ENCODE measurements at places on chromosomes 7 and 10. TPM values are rescaled to one million over a fixed set of nuclear protein-coding genes. Genes with fewer than 3 reads are reported as not detected.

DNA sequence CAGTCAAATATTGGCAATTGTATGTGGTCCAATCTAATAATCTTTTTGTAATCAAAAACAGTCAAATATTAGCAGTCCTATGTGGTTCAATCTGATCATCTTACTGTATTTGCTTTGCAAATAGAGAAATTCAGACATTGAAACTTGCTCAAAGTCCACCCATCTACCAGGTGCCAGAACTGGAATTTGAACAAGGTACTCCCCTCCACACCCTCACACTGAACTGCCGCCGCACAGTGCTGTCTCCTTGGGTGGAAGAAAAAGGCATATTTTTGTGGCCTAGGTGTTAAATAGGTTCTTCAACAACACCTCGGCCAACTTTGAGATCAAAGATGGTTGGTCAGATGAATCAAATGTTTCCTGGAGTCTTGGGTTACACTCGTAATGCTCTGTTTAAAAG is 544.2 kb upstream of the GALNT17 start:
- DNase-seq, result no peak

- peak; percentile 65 for DNase-seq
Measured at GRCh38 chr7:2011266-2012043, 221.3 kb downstream of the MAD1L1 start.

The ANTXRL gene
- total RNA-seq, result not detected

DNA sequence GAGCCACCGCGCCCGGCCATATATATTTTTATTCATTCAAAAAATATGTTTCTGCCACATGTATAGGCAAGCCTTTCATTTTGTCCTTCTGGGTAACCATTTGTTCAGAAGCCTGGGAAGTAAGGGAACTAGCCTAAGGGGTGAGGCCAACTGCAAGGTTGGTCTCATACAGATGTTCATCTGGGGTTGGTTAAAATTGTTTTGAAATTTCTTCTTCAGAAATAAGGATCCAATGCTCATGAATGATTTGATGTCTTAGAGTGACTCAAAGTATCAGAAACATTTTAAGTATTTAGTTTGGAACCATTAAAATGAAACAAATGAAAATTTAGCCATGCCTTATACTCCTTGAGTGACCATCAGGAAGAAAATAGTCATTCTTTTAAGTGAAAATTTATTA is 397.2 kb downstream of the SUGCT start:
- no peak for DNase-seq

GRCh38 chr10:132142396-132143161 is 44.2 kb upstream of the DPYSL4 start:
- peak; percentile 81 for DNase-seq

All from posterior vena cava (tissue), 2 donors.